Right lobe of liver (tissue), 6 donors: ENCODE measurements at places on chromosomes 11 and 22.

GRCh38 chr22:29765905-29766631 lies 739 bp downstream of the ZMAT5 start:
- DNase-seq = no peak

- DNase-seq = no peak
Measured at GRCh38 chr11:117468888-117469287, 141.2 kb downstream of the CEP164 start.

DNA sequence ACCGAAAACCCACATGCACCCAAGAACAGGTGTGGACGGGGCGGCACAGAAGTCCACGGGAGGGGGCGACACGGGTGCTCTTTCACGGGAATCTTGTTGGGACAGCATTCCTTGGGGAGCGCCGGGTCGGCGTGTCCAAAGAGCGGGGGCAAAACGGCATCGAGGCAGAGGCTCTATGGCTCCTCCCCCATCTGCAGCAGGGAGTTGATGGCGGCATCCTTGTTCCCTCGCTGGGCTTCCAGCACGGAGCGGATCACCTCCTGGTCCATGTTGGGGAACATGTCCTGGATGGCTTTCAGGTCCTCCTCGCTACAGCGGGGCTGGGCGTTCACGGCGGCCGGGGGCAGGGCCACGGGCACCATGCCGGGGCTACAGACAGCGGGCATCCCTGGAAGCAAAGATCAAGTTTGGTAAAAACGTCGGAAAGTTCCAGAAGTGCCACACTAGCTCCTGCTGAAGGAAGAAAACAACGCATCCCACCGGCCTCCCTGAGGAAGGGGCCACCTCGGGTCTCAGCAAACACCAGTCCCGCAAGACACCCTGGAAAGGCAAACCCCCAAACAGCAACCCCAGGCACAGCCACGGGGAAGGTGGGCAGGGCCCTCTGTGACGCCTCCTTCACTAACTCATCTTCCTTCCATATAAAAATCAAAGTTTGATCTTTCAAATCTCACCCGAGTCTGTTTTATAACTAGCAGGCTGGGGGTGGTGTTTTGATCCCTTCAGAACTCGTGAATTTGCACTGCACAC lies 32.4 kb downstream of the TOLLIP start:
- no peak for DNase-seq

GRCh38 chr11:64410404-64410734 lies 51.4 kb downstream of the RPS6KA4 start:
- DNase-seq = no peak

DNA sequence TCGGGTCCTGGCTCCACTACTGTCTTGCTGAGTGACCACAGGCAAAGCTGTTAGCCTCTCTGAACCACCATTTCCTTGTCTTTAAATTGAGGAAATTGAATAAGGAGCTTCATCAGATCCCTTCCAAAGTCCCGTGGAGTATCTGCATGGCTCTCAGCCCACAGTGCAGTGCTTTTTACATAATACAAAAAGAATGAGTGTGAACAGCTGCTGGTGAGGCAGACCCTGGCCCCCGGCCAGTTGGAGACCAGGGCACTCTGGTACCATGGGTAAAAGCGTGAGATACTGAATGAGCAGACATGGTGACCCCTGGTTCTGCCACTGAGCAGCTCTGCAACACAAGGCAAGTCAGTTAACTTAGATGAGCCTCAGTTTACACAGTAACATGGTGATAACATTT lies 86.8 kb downstream of the GALNT18 start:
- no peak for DNase-seq

DNA sequence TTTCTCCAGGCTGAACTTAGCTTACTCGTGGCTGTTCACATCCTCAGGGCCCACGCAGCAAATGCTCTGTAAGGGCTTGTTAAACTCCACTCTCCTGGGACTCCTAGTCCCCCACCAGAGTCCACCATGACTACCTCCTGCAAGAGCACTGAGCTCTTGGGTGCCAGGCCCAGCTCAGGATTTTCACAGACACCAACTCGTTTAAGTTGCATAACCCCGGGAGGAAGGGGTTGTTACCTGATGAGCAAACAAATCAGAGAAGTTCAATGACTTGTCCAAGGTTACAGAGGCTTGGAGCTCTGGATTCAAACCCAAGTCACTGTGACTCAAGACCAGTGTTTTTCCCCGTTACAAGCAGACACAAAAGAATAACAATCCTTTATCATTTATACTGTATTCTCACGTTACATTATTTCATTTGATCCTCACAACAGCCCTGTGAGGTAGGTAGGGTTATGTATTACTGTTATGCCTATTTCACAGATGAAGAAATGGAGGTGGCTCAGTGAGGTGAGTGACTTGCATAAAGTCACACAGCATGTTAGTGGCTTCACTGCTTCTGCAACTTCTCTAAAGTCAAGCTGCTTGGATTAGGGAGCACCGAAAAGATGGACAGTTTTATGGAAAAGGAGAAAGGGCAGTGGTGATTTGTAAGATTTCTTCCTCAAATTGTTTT lies 17.4 kb downstream of the KCTD21 start:
- DNase-seq = peak; percentile 83

DNA sequence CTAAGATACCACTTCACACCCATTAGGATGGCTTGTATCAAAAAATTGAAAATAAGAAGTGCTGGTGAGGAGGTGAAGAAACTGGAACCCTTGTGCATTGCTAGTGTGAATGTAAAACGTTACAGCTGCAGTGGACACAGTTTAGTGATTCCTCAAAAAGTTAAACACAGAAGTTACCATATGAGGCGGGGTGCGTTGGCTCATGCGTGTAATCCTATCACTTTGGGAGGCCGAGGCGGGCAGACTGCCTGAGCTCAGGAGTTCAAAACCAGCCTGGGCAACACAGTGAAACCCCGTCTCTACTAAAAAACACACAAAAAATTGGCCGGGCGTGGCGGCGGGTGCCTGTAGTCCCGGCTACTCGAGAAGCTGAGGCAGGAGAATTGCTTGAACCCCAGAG lies 43.5 kb downstream of the SGSM3 start:
- DNase-seq = no peak

- DNase-seq = no peak
Measured at GRCh38 chr11:87368151-87368550, 330.4 kb downstream of the TMEM135 start.

- DNase-seq = no peak
Measured at GRCh38 chr11:104609311-104610085, 288.8 kb downstream of the CASP12 start.
